ENCODE measurements at places on chromosomes 4 and X. TPM values are rescaled to one million over a fixed set of nuclear protein-coding genes. Genes with fewer than 3 reads are reported as not detected.

MCUB gene
- polyA plus RNA-seq, result 3.6 TPM

- no peak for DNase-seq
Observed at GRCh38 chrX:112857478-112857878, 16.8 kb upstream of the AMOT start.

DNA sequence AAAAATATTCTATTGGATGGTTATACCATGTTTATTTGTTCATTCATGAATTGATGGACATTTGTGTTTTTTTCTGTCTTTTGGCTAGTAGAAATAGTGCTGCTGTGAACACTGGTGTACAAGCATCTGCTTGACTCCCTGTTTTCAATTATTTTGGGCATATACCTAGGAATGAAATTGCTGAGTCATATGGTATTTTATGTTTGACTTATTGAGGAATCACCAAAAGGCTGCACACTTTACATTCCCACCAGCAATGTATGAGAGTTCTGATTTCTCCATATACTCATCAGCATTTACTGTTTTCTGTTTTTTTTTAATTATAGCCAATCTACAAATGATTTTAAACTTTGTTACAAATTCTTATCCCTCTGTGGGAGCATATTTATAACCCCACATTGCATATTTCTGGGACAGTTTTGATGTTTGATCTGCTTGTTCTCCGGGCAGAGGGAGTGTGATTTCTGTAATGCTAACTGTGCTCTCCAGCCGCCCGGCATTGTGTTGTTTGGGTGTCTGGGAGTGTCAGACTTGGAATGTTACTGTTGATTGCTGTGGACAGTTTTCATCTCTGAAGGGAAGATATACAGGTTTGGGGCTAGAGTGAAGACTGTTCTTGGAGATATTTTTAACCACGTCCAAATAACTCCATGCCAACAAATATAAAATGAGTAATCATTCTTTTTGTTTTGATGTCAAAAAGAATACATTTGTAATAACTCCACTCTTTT, 60.5 kb upstream of the PGRMC2 start:
- DNase-seq, result no peak

CENPVL1 gene
- not detected for polyA plus RNA-seq

GRCh38 chrX:110561034-110561433, 202.4 kb downstream of the RTL9 start:
- DNase-seq, result no peak

TRIML1 gene
- polyA plus RNA-seq, result not detected

DNA sequence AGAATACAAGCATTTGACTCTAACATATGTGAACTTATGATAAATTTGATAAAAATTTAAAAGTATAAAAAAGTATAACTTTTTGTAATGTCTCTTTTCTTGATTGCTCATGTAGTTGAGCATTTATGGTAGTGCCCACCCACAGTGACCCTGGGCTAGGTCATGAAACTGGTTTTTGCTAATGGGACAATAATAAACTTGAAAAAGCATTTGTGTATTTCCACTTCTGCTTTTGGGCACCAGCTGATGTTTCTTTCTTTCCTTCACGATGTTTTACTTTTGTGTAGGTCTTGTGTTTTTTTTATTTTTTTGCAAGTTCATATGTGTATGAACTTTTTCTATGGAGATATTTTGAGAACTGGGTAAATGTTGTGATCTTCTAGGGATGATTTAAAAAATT, 313.1 kb downstream of the CBLL2 start:
- DNase-seq, result no peak

DNA sequence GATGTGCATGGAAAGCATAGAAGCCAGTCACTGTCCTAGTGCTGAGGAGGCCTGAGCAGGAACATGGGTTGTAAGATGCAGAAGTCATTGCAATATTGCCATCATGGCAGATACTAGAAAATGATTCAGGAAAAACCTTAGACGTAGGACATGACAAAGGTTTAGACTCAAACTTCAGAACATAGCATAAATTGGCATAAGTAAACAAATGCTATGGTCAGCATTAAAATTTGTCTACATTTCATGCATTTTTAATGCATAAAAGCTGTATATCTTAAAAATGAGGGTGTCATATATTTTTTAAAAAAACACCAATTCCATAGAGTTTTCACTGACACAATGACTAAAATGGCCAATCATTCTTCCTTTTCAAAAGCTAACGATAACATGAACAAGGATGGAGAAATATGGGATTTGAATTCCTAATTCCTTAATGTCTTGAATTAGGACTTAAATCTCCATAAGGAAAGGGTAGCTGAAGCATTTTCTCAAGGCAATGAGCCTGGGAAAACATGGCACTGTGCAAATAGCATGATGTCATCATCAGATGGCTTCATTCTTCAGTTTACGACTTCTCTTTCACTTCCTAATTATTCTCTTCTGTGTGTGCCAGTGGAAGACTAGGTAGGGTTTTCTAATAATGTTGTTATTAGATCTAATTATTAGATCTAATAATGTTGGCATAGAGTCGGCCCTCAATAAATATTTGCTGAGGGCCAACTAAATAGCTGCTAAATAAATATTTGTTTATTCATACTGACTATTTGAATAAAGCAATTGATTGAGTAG, 125.1 kb upstream of the FRG1 start:
- DNase-seq, result no peak

GRCh38 chrX:29233592-29234183, 646.4 kb downstream of the IL1RAPL1 start:
- no peak for DNase-seq

SPANXA2 gene
- not detected for polyA plus RNA-seq

CXCL13 gene
- polyA plus RNA-seq, result 0.06 TPM

EFNB1 gene
- 33.5 TPM for polyA plus RNA-seq

RPL10 gene
- polyA plus RNA-seq, result 7,085 TPM

Data from heart right ventricle (tissue), 16 donors.